ENCODE measurements at places on chromosomes 1 and 21.
A peak's percentile ranks its signal among the peaks of the same experiment; 100 is the strongest.

DNA sequence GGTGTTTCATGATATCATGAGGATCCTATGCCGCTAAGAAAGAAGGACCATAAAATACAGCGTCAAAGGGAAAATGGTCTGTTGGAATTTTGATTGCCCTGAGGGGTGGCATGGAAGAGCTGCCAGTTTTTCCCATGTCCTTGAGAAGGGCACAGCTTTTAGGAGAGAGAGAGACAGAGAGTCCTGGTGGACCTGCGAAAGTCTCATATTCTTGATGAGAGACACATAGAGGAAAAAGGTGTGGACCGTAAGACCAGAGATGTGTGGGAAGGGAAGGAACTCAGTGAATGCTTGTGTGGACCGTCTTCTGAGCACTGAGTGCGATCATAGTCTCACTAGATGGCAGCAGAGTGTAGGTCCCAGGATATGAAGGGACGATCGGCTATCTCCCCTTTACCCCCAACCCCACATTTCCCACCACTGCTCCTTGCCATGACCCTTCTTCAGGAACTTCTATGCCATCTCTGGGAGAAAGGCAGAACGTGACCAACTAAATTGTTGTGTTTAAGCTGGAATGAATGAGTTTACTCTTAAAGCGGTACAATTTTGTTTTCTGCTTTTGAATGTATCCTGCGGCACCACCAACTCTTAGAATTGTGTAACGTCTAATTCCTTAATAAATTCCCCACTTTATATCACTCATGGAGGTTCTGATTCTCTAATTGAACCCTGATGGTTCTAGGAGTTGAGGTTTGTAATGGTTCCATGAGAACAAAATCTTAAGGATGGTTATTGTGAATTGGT, 117.7 kb downstream of the CTH start:
- DNase-seq = peak; percentile 25

DNA sequence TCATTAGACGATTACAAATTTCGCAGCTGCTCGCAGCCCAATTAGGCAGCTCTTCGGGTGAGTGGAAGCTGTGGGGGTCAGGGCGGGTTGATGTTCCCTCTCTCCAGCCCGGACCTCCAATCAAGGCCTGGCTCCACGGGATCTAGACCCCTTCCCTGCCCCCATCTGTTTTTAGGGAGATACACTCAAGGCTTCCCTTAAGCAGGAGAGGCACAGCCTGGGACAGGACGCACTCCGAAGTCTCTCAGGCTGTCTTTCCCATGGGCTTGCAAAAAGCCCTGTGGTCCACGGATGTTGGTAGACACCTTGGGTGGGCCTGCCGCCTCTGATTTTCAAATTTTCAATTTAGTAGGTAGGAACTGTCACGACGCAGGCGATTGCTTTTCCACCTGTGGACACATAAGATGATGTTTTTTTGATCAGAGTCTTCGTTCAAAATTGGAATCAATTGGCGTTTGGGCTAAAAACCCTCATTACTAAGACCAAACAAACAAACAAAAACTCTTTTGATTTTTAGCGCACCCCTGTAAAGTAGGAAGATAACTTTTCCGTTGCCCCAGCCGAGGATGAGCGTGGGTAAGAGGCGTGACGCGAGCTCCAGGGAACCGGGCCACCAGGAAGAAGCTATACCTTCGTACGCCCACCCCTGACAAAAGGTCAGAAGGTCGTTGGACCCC, 2.5 kb upstream of the LHX8 start:
- no peak for DNase-seq

DNA sequence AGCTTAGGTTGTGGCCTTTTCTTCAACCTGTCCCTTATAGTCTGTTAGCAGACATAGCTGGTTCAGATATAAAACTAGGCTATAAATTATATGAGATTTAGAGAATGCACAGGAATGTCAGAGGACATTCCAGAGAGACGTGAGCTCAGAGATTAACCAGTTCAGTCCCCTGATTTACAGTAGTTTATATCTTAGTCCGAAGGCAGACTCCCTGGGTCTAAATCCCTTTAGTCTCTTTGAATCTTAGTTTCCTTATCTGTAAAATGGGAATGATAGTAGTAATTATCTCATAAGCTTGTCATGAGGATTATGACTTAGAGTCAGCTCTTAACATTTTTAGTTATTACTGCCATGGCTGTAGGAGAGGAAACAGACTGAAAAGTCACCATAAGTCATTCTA, 45.5 kb upstream of the PLXNA2 start:
- DNase-seq = no peak

DNA sequence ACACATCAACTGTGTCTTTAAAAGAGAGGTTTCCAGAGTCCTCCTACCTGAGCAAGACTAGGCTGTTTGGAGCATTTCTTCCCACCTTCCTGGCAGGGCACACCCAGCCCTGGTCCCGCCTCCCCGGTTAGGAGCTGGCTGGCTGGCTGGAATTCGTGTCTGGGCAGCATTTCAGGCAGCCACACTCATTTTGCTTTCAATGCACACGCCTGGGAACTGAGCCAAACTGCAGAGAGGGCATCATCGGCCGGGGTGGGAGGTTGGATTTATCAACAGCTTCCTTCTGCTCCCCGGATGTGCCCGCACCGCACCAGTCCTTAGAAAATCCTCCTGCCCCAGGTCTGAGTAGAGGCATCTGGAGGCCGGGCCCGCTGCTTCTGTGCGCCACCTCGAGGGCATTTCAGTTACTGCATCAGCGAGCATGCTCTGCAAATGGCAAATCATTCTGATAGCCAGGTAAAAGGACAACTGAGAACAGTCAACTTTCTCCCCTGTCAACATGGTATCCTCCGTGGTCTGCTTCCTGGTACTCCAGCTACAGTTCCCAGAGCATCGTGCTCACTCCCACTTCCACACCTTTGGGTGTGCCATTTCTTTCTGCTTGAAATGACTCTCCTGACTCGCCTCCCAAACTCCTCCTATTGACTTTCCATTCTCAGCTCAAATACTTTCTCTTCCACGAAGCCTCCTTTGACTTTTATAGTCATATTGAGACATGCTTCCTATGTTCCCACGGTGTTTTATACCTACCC, 20.6 kb downstream of the TCEA3 start:
- peak; percentile 45 for DNase-seq

- no peak for DNase-seq
Observed at GRCh38 chr1:222454782-222455181, 93.1 kb downstream of the HHIPL2 start.

- no peak for DNase-seq
Observed at GRCh38 chr1:81554108-81554507, 246.6 kb upstream of the ADGRL2 start.

DNA sequence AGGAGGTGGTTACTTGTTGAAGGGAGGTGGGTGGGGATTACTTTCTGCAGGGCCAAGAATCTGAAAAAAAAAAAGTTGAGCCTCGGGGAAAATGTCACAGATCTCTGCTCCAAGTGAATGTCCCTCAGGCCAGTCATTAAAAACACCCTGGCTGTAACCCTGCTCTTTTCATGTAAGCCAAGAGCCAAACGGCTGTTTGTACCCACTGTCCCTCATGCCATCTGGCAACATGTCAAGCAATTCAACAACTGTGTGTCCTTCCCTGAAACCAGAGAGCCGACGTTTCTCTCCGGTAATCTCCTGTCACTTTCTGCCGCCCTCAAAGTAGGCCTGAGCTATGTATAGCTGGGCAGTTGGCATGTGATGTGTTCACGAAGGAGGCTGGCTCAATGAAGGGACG, 14.7 kb downstream of the CASQ2 start:
- no peak for DNase-seq

- DNase-seq = no peak
Observed at GRCh38 chr1:32180186-32181060, 948 bp downstream of the TXLNA start.

DNA sequence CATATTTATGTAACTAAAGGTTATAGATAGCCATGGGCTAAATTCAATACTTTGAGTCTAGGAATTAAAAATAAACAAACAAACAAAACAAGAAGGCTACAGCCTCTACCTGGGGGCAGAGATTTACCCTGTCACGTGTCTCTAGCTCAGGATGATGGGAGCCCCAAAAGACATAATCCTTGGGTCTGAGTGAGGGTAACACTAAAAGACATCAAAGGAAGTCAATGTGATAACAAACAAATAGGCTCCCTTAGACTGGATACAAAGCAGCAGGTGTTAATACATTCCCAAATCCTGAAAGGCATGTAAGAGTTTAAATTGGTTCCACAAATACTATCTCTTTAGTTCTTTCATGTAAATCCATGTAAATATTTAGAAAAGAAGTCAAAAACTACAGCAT, 10.7 kb downstream of the MYSM1 start:
- DNase-seq = no peak

- DNase-seq = no peak
Observed at GRCh38 chr1:46802901-46803574, 4.2 kb downstream of the CYP4B1 start.

GRCh38 chr1:235290740-235291502, 37.1 kb downstream of the ARID4B start:
- DNase-seq = no peak

DNA sequence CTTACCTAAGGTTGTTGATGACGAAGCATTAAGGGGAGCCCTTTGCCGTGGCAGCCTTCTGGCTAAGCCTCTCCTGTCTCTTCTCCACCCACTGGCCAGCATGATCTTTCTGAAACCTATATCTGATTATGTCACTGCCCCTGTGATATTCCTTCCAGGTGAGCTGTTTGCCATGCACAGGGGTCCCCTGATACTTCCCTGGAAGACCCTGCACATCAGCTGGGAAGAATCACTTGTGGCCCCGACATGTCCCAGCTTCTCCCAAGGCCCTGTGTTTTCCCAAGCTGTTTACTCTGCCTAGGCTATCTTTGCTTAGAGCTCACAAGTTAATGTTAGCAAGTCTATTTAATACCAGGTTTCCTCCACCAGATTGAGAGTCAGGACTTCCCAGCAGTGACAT, 12.3 kb downstream of the RD3 start:
- DNase-seq = no peak

DNA sequence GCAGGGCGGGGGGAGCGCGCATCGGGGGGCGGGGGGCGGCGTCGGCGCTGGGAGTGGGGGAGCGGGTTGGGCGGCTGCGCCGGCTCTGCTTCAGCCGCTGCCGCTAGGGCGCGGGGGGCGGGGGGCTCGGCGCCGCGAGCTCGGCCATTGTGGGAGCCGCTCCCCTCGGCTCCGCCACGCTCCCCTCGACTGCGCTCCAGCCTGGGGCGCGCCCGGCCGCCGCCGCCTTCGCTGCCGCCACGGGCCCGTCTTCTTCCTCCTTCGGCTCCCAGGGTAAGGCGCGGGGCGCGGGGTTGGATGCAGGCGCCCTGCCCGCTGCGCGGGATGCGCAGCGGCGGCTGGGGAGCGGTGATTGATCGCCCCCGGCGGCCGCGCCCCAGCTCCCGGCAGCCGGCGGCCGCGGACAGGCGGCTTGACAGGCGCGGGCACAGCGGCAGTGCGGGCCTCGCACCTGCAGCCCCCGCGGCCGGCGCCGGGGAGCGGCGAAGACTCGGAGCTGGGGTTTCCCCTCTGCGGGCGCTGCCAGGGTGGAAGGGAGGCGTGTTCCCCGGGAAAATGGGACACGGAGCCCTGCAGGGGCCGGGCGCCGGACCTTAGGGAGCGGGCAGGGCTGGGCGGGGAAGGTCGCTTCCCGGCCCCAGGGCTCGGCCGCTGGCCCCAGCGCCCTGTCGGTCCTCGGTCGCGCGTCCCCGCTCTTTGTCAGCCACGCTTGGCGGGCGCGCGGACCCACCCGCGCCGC, 55.3 kb downstream of the NDUFS5 start:
- DNase-seq = no peak

GRCh38 chr1:236067854-236068454, 3.1 kb upstream of the NID1 start:
- no peak for DNase-seq

GRCh38 chr21:44592446-44593311, at the start of gene KRTAP10-6:
Gene KRTAP10-6, minus strand, starts transcription at chr21:44592505. Its CDS starts 21 bp downstream, at chr21:44592484.
- DNase-seq = no peak

GRCh38 chr1:207997486-207998268, 86.8 kb upstream of the CD34 start:
- peak; percentile 34 for DNase-seq

- DNase-seq = no peak
Observed at GRCh38 chr21:39918558-39918957, 51.3 kb downstream of the PCP4 start.

- DNase-seq = no peak
Observed at GRCh38 chr21:45202889-45203288, 84.8 kb downstream of the POFUT2 start.
